ENCODE measurements at places on chromosomes 6 and 20. TPM values are rescaled to one million over a fixed set of nuclear protein-coding genes. Genes with fewer than 3 reads are reported as not detected.

GRCh38 chr6:17941318-17941717, 46.1 kb downstream of the KIF13A start:
- DNase-seq = no peak

DNA sequence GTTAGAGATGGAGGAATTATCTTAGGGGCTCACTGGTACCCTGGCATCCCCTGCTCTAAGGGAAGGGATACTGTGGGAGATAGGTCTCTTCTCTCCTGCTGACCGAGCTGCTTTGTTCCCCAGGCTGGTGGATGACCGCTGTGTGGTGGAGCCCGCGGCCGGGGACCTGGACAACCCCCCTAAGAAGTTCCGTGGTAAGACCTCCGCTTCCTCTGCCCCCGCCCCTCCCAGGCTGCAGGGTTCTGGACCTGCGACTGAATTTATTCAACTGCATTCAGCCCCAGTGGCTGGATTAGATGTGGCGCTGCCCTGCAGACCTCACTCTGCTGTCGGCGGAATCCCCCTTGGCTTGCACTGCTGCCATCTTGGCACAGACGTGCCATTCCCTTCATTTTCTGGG, 19.2 kb downstream of the ITPR3 start:
- no peak for DNase-seq

DNA sequence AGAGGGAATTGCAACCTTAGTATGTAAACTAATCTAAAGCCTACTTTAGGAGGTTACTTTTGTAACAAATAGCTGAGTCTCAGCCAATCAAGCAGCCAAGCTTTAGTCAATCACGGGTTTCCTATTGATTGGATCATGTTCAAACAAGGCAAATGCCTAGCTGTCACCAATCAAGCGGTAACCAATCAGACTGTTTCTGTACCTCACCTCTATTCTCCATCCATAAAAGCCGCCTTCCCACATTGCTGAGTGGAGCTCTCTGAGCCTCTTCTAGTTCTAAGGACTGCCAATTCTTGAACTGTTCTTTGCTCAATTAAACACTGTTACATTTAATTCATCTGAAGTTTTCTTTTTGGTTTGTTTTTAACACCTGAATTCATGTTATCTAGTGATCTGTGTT, 148.4 kb upstream of the BMP5 start:
- no peak for DNase-seq

Gene SLC17A1
- not detected for total RNA-seq

Gene SYS1
- total RNA-seq = 25.2 TPM

Gene TMX4
- total RNA-seq = 17.3 TPM
